ENCODE measurements at places on chromosomes 1 and 21.

- peaks cover 38% of the 10 kb centered on the region for H3K4me1 ChIP-seq
- H3K36me3 ChIP-seq: no peaks in the 10 kb centered on the region
- H3K27me3 ChIP-seq: no peaks in the 10 kb centered on the region
- H3K4me3 ChIP-seq: peak overlapping the region; percentile 49
These were observed 66.6 kb upstream of the LAPTM5 start for GRCh38 chr1:30823969-30824735.

DNA sequence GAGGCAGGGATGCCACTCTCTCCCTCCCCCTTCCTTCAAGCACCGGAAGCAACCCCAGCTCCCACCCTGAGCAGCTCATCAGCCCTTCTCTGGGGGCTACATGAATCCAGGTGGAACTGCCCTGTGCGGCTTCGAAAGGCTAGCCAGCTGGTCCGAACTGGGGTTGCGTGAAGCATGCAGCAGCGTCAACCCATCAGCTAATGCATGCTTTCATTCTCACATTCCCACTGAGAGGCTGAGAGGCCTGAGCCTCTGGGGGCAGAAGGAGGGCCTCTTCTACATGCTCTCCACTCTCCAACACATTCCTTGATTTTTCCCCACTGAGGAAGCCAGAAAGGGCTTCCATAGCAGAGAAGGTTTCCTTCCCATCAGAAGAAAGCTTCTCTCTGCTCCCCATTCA lies 5.6 kb downstream of the RXRG start:
- DNase-seq: no peak
- no peaks in the 10 kb centered on the region for H3K27me3 ChIP-seq
- H3K4me1 ChIP-seq: no peaks in the 10 kb centered on the region
- no peaks in the 10 kb centered on the region for H3K36me3 ChIP-seq
- no peak overlapping the region for H3K4me3 ChIP-seq

DNA sequence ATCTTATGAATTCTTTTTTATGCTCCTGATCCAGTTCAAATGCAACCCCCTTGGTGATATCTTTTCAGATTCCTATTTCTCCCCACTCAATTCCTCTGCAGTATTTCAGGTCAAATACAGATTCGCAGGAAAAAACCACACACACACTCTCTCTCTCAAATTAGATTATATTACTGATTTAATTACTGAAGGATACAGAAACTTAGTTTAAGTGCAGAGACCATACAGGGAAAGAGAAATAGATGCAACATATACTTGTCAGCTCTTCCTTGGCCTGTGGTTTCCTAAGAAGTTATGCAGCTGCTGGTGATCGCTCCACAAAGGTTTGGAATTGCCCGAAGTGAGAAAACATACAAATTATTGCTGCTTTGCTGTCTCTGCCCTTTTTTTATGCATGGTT lies 400.9 kb downstream of the AGBL4 start:
- H3K4me1 ChIP-seq: no peaks in the 10 kb centered on the region
- H3K36me3 ChIP-seq: no peaks in the 10 kb centered on the region
- DNase-seq: no peak
- H3K27ac ChIP-seq: no peak overlapping the region
- no peak overlapping the region for H3K4me3 ChIP-seq

DNA sequence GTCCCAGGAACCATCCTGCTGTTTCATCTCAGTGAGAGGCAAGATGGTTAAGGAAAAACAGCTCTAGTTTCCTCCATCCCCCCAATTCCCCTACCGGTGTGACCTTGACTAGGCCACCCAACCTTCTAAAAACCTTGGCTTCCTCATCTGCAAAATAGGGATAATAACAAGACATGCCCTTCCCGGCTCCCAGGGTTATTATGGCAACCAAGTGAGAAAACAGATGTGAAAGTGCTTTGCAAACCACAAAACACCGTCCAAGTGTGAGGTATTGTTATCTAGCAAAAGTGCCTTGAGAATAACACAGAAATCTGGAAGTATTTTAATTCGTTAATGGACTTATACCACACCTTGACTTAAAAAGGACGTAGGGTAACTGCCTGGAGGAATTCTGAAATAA lies 62.7 kb downstream of the ITPKB start:
- H3K27ac ChIP-seq: peak overlapping the region; percentile 93
- no peaks in the 10 kb centered on the region for H3K27me3 ChIP-seq
- H3K36me3 ChIP-seq: no peaks in the 10 kb centered on the region
- H3K4me1 ChIP-seq: peaks cover 71% of the 10 kb centered on the region
- DNase-seq: no peak
- no peak overlapping the region for H3K4me3 ChIP-seq

DNA sequence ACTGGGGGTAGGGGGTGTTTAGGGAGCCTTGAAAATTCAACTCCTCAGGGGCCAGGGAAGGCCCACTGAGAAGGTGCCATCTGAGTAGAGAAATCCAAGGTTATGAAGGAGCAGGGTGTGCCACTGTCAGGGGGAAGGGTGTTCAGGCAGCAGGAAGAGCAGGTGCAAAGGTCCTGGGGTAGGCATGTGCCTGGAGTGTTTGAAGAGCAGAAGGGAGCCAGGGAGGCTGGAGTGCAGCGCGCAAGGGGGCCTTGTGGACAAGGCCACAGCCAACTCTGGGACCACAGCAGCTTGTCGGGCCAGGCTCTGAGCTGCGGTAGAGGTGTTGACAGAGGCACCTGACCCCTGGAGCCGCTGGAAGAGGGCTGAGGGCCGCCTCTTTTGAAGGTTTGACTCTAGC lies 19.3 kb downstream of the ACTL8 start:
- H3K4me1 ChIP-seq: no peaks in the 10 kb centered on the region
- no peaks in the 10 kb centered on the region for H3K36me3 ChIP-seq
- no peak overlapping the region for H3K4me3 ChIP-seq

- no peak overlapping the region for H3K4me3 ChIP-seq
- no peak for DNase-seq
- H3K4me1 ChIP-seq: no peaks in the 10 kb centered on the region
- H3K27me3 ChIP-seq: peaks cover 15% of the 10 kb centered on the region
- H3K36me3 ChIP-seq: no peaks in the 10 kb centered on the region
These were observed 123.4 kb downstream of the CRYAA start for GRCh38 chr21:43292041-43292865.

GRCh38 chr1:171904778-171905450 lies 63.6 kb downstream of the DNM3 start:
- no peak overlapping the region for H3K4me3 ChIP-seq
- H3K27me3 ChIP-seq: no peaks in the 10 kb centered on the region
- no peak for DNase-seq
- H3K36me3 ChIP-seq: no peaks in the 10 kb centered on the region
- no peak overlapping the region for H3K27ac ChIP-seq

DNA sequence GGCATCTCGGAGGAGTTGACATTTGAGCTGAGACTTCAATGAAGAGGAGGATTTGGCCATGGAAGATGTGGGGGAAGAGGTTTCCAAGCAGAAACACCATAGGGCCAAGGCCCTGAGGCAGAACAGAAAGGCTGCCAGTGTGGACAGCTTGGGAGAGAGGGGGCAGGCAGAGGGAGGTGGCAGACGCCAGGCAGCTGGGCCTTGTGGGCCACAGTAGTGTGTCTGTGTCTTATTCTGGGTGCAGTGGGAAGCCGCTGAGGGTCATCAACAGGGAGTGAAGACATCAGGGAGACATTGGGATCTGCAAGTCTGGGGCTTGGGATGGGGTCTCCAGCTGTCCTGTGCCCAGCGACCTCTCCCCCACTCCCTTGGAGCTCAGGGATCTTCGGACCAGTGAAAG lies 96.8 kb downstream of the LACTBL1 start:
- peaks cover 4% of the 10 kb centered on the region for H3K4me1 ChIP-seq
- no peak for DNase-seq
- H3K27me3 ChIP-seq: peaks cover 35% of the 10 kb centered on the region
- no peaks in the 10 kb centered on the region for H3K36me3 ChIP-seq

DNA sequence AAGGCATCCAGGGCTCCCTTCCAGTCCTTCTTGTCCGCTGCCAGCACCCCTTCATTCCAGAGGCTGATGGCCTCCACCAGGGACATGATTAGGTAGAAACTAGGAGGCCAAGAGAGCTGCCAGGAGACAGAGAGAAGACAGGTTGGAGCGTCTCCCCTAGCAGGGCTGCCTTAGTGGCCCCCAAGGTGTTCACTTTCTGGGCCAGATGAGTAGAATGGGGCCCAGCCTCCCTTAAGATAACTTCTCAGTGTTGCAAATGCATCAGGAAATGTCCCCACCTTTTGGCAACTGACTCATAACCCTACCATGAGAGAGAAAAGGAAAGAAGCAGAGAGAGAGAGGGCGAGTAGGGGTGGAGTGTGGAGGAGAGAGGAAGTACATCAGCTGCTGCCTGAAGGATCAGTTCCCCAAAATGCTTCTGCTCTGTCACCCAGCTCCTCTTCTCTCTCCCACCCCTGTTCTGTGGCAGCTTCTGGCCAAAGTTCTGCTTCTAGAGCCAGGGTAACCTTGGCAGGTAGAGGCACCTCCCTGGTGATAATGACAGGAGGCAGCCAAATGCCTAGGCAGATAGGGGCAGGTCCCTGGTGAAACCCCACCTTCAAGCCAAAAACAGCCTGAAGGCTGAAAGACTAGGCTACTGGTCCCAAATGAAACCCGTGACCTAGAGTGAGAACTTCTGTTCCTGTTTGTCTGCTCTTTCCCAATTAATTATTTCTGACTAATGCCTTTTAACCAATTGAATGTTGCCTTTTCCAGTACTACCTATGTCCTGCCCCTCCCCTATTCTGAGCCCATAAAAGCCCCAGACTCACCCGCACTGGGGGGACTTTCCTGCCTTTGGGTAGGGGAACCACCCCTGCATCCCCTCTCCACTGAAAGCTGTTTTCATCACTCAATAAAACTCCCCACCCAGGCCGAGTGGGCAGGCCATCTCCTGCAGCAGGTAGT lies at the start of gene NCF2:
Gene NCF2, minus strand, starts transcription at position 216 of the 948 bp plus-strand sequence. Its CDS starts 130 bp downstream, at position 86.
- peak within 1 kb of the TSS; percentile 4 for H3K4me3 ChIP-seq
- H3K36me3 ChIP-seq: no peaks in the 10 kb centered on the region
- H3K4me1 ChIP-seq: no peaks in the 10 kb centered on the region
- no peaks in the 10 kb centered on the region for H3K27me3 ChIP-seq

DNA sequence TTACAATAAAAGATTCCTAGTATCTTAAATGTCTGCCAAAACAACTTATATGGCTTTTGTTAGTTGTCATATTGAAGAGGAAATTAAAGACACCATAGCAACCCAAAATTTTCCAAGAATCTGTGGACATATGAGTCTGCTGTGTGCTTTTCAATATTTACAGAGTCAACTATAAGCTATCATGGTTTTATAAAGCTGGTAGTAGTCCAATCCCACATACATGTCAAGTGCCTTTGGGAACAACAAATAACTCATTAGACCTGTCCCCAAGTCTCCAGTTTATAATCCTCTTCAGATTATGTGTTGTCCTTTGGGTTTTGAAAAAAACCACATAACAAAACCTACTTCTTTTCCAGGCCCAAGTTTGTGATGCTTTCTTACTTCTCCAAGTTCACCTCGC lies 293.8 kb upstream of the USP25 start:
- no peaks in the 10 kb centered on the region for H3K27me3 ChIP-seq
- no peak overlapping the region for H3K27ac ChIP-seq
- H3K4me1 ChIP-seq: no peaks in the 10 kb centered on the region
- H3K4me3 ChIP-seq: no peak overlapping the region
- no peaks in the 10 kb centered on the region for H3K36me3 ChIP-seq

GRCh38 chr1:246335151-246335550 lies 171.9 kb downstream of the SMYD3 start:
- DNase-seq: no peak
- H3K27me3 ChIP-seq: no peaks in the 10 kb centered on the region
- no peak overlapping the region for H3K27ac ChIP-seq
- H3K36me3 ChIP-seq: no peaks in the 10 kb centered on the region

- no peaks in the 10 kb centered on the region for H3K36me3 ChIP-seq
- no peaks in the 10 kb centered on the region for H3K27me3 ChIP-seq
- peak overlapping the region; percentile 66 for H3K27ac ChIP-seq
These were observed 13.7 kb upstream of the SRP9 start for GRCh38 chr1:225763716-225764548.

GRCh38 chr1:215911406-215911968 lies 344.4 kb downstream of the KCTD3 start:
- H3K4me1 ChIP-seq: no peaks in the 10 kb centered on the region
- no peak overlapping the region for H3K27ac ChIP-seq
- no peaks in the 10 kb centered on the region for H3K36me3 ChIP-seq
- H3K27me3 ChIP-seq: no peaks in the 10 kb centered on the region
- no peak overlapping the region for H3K4me3 ChIP-seq

GRCh38 chr1:20028726-20029125 lies 41.3 kb upstream of the PLA2G5 start:
- DNase-seq: no peak
- no peaks in the 10 kb centered on the region for H3K36me3 ChIP-seq
- H3K27me3 ChIP-seq: peaks cover 24% of the 10 kb centered on the region
- no peak overlapping the region for H3K27ac ChIP-seq

- H3K4me3 ChIP-seq: no peak overlapping the region
- H3K4me1 ChIP-seq: no peaks in the 10 kb centered on the region
- H3K36me3 ChIP-seq: no peaks in the 10 kb centered on the region
- no peak overlapping the region for H3K27ac ChIP-seq
- no peaks in the 10 kb centered on the region for H3K27me3 ChIP-seq
These were observed 253.8 kb downstream of the PCP4 start for GRCh38 chr21:40120940-40121575.

- H3K27ac ChIP-seq: no peak overlapping the region
- H3K4me3 ChIP-seq: no peak overlapping the region
- H3K27me3 ChIP-seq: no peaks in the 10 kb centered on the region
These were observed 6.7 kb upstream of the PTPN14 start for GRCh38 chr1:214557952-214558735.

- no peaks in the 10 kb centered on the region for H3K36me3 ChIP-seq
- H3K27me3 ChIP-seq: peaks cover 3% of the 10 kb centered on the region
- H3K27ac ChIP-seq: no peak overlapping the region
- H3K4me3 ChIP-seq: no peak overlapping the region
- DNase-seq: no peak
- H3K4me1 ChIP-seq: no peaks in the 10 kb centered on the region
These were observed 106.2 kb downstream of the UCK2 start for GRCh38 chr1:165933446-165934170.

DNA sequence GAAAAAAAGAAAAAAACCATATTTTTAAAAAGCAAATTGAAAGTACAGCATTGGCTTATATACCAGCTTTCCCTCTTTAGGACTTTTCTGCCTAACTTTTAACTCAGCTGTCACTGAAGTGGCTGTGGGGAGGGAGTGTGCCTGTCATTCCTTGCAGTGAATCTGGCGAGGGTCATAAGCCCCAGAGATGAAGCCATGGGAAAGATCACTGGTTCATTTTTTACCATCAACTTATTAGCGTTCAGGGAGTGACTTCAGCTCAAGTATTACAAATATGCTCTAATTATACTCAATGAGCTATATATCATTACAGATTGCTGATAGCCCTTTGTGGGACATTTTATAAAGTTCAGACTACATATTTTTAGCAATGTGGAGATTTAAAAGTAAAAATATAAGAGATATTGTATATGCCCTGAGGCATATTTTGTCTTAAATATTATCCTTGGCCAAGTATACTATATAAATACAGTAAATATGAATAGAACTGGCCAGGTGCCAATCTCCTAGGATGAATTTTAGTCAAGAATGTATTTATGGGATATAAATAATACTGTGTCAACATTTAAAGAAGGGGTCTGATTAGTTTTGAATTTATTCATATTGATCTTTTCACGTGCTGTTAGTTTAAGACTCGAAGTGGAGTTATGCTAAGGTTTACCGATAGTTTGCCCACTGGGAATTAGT lies 4.4 kb downstream of the TGFB2 start:
- peak overlapping the region; percentile 75 for H3K4me3 ChIP-seq
- H3K36me3 ChIP-seq: no peaks in the 10 kb centered on the region
- DNase-seq: no peak
- no peaks in the 10 kb centered on the region for H3K27me3 ChIP-seq

GRCh38 chr21:34996304-34997101 lies 52.6 kb downstream of the RUNX1 start:
- H3K4me3 ChIP-seq: no peak overlapping the region
- H3K4me1 ChIP-seq: no peaks in the 10 kb centered on the region
- H3K36me3 ChIP-seq: no peaks in the 10 kb centered on the region
- DNase-seq: peak; percentile 74

All from tibial artery (tissue), 4 donors.